ENCODE measurements at places on chromosomes 2 and 18.

GRCh38 chr2:234033174-234033573, 17.3 kb upstream of the SPP2 start:
- no peak for DNase-seq

DNA sequence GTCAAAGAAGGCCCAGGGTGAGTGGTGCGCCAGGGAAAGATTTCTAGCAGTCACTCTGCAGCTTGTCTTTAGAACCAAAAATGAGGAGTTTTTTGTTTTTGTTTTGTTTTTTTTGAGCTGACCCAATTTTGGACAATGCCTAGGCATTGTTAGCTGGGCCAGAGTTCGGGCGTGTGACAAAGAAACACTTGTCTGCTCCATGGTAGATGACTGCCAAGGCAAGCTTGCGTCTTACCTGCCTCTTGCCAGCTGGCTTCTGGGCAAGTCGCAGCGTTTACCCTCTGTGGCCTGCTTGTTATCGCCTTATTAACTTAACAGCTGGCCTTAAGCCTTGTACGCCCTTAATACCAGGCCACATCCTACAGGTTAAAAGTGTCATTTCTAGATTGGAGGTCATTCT, 114.3 kb downstream of the GALNT1 start:
- no peak for DNase-seq

GRCh38 chr18:26635466-26635865, 87.1 kb upstream of the KCTD1 start:
- no peak for DNase-seq

- DNase-seq = no peak
Measured at GRCh38 chr18:42025491-42025890, 70.5 kb downstream of the PIK3C3 start.

GRCh38 chr2:239375278-239376061, 25.4 kb downstream of the HDAC4 start:
- no peak for DNase-seq

DNA sequence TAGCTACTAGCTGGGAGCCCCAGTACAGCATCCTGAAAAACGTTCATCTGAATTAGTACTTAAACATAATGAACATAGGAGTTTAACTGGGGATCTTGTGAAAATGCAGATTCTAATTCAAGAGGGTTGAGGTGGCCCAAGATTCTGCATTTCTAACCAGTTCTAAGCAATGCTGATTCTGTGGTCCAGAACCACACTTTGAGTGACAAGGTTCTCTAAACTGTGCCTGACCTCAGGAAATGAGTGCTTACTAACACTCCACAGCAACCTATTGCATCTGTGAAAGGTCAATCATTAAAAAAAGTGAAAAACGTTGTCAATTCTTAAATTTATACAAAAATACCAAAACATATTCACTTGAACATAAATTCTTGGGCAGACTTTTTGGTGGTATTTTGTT, 157.1 kb upstream of the ZFP36L2 start:
- no peak for DNase-seq

GRCh38 chr2:12685145-12685544, 31.6 kb upstream of the TRIB2 start:
- DNase-seq = no peak

DNA sequence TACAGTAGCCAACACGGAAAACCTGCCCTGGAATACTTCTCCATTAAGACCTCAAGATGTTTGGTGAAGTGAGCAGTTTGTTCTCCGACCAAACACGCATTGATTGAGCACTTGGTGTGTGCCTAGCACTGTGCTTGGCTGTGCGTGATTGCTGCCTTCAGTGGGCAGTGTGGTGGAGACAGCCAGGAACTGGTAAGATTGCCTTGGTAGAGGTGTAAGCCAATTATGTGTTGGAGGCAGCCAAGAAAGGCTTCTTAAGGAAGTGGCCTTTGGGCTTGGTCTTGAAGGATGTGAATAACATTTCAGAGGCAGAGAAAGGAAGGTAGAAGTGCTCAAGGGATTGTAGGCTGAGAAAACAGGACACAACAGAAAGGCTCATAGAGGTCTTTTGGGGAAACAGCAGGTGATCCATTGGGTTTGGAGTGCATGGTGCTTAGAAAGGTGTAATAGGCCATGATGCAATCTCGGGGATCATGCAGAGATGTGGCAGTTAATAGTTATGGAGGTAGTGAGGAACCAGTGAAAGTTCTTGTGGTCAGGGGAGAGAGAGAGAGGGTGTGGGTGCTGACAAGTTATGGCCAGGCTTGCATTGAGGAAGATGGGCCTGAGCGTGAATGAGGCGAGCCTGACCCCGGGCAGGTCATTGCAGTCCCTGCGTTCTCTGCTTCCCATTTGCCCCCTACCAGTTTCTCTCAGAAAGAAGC, 6.3 kb downstream of the B3GNT2 start:
- DNase-seq = no peak

- DNase-seq = no peak
Measured at GRCh38 chr2:230650585-230651137, 62.0 kb upstream of the CAB39 start.

DNA sequence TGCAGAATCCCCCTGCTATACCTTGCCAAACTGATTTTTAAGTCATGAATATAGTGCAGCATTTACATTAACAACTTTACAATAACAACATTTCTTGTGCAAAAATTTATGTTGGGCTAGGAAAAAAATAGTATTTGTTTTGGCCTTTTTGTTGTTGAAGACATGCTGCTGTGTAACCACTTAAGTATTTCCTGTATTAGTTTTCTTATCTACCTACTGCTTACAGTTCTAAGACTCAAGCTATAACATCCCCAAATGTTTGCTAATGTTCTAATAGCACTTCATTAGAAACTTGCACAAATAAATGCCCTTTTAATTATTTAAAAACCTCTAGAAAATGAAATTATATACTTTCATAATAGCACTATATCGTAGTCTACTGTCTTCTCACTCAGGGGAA, 154.3 kb upstream of the DOCK10 start:
- no peak for DNase-seq

GRCh38 chr18:45588376-45589355, 26.6 kb upstream of the SLC14A2 start:
- DNase-seq = no peak

DNA sequence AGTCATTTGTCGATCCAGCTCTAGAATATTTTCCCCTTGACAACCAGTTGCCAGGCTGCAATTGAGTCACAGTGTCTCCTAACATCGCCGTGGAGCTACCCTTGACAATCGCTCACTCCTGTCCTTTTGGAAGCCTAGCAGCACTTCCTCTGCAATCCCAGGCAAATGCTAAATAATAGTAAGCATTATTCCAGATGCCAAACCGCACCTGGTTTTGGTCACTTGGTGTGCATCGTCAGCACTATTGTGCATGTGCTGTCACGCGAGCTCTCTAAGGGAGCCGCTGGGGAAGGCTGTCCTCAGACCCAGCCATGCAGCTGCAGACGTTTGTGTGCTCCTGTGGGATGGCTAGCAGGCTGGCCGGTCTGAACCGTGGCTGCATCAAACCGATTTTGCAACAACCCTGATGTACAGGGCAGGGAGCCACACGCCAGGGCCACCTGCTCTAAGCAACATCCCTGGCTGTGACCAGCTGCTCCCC, 549.5 kb upstream of the ID2 start:
- DNase-seq = no peak

Measured in CD4-positive, alpha-beta T cell treated with Interleukin-2 at 100 ng/mL for 4 hours (primary cell).